Activated CD4-positive, alpha-beta T cell treated with anti-CD3 and anti-CD28 coated beads for 36 hours (primary cell): ENCODE measurements at places on chromosomes 7 and 10. TPM values are rescaled to one million over a fixed set of nuclear protein-coding genes. Genes with fewer than 3 reads are reported as not detected.

MRLN gene
- total RNA-seq: not detected

KIF20B gene
- 86.2 TPM for total RNA-seq

SCART1 gene
- 1.4 TPM for total RNA-seq

CFAP69 gene
- total RNA-seq: 0.25 TPM

PNLIPRP3 gene
- not detected for total RNA-seq

FAM25A gene
- not detected for total RNA-seq

PDE6C gene
- total RNA-seq: not detected

GIMAP1 gene
- 3.5 TPM for total RNA-seq

MOGAT3 gene
- total RNA-seq: not detected

C10orf71 gene
- total RNA-seq: not detected

CNNM2 gene
- 4.5 TPM for total RNA-seq

GRCh38 chr7:121753944-121754343 is 119.0 kb upstream of the PTPRZ1 start:
- no peak overlapping the region for H3K4me3 ChIP-seq
- no peaks in the 10 kb centered on the region for H3K27me3 ChIP-seq
- no peak overlapping the region for H3K27ac ChIP-seq
- no peaks in the 10 kb centered on the region for H3K4me1 ChIP-seq
- no peaks in the 10 kb centered on the region for H3K36me3 ChIP-seq

- no peaks in the 10 kb centered on the region for H3K36me3 ChIP-seq
- H3K27me3 ChIP-seq: no peaks in the 10 kb centered on the region
- no peak within 1 kb of the TSS for H3K4me3 ChIP-seq
- DNase-seq: no peak
- no peaks in the 10 kb centered on the region for H3K4me1 ChIP-seq
Measured at GRCh38 chr7:30911561-30911969, at the start of gene AQP1. Gene AQP1, plus strand, starts transcription at chr7:30911853. Its CDS starts 57 bp downstream, at chr7:30911910.

DNA sequence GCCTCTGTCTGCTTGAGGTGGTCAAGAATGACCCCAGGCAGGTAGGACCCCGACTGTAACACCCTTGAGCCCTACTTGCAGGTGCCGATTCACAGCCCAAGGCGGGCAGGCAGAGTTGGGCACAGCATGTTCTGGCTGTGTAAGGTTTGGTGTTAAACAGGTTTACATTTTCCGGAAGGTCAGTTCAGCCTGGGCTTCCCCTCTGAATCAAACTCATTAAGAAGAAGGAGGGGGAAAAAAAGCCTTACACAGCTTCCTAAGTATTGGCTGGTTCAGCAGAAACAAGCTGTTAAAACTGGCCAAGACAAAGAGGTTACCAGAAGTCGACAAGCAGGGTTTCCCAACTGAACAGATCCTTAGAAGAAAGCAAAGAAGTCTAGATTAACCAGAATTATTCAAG is 132.7 kb downstream of the PRPF18 start:
- no peak overlapping the region for H3K4me3 ChIP-seq
- H3K27me3 ChIP-seq: peaks cover 3% of the 10 kb centered on the region
- H3K4me1 ChIP-seq: peaks cover 20% of the 10 kb centered on the region
- DNase-seq: no peak

DNA sequence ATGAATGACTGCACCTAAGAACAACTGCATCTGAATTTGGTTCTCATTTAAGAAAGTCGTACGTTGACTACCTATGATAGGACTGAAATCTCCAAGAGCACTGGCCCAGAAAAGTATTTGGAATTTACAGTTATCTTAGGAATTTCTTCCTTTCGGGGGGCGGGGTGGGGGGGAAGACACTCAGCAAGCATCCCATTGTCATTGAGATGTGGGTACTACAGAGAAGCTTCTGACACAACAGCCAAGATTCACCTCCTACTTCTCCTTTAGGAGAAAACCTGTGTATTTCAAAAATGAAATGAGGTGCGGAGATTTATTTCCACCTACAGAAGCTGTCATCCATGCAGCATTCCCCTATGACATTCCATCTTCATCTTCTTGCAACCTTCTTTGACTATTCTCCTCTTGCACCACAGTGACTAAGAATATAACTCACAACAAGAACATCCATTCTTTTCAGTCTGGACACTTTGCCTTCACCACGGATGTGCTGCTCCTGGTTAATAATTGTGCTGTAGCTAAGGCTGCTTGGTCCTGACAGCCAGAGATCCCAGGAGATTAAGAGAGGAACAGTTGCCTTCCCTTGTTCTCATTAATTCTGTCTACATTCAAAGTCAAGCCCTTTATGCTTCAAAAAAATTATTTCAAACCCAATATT is 98.4 kb upstream of the FRMD4A start:
- no peak overlapping the region for H3K4me3 ChIP-seq
- H3K27ac ChIP-seq: no peak overlapping the region
- no peaks in the 10 kb centered on the region for H3K36me3 ChIP-seq
- DNase-seq: no peak

DNA sequence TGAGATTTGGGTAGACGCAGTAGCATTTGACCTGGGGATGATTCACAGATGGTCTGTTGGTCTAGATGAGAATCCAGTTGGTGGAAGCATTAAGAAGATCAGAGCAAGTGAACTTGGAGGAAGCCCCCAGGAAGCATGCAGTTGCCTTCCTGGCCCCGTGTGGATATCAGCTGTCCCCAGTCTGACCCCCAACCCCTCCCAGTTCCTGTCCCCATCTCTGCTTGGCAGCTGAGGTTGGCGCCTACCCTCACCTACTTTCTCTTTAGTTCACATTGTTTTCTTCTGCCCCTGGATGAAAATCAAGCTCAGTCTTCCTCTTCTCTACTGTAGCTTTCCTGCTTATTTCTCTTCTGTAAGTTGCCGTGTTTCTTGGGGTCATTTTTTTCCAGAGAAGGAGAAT is 227.9 kb downstream of the GATA3 start:
- H3K4me3 ChIP-seq: no peak overlapping the region
- H3K27me3 ChIP-seq: peaks cover 3% of the 10 kb centered on the region
- H3K27ac ChIP-seq: no peak overlapping the region
- DNase-seq: no peak
- H3K36me3 ChIP-seq: no peaks in the 10 kb centered on the region
- peaks cover 10% of the 10 kb centered on the region for H3K4me1 ChIP-seq

DNA sequence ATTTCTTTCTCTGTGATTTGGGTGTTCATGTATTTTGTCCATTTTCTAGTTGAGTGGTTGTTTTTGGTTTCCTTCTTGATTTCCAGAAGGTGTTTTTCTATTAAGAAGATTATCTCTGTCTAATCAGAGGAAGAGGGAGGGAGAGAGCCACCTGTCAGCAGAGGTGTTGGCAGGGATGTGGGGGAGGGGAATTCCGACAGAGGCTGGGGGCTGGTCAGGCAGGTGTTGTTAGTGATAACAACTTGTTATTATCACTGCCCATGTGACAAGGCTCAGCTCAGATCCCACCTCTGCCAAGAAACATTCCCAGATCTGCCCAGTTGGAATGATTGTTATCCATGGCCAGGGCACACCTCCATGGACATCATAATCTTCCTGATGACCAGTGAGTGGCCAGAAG is 293.4 kb downstream of the GFRA1 start:
- no peak overlapping the region for H3K27ac ChIP-seq
- DNase-seq: no peak
- H3K27me3 ChIP-seq: peaks cover 2% of the 10 kb centered on the region
- H3K36me3 ChIP-seq: no peaks in the 10 kb centered on the region
- no peak overlapping the region for H3K4me3 ChIP-seq

DNA sequence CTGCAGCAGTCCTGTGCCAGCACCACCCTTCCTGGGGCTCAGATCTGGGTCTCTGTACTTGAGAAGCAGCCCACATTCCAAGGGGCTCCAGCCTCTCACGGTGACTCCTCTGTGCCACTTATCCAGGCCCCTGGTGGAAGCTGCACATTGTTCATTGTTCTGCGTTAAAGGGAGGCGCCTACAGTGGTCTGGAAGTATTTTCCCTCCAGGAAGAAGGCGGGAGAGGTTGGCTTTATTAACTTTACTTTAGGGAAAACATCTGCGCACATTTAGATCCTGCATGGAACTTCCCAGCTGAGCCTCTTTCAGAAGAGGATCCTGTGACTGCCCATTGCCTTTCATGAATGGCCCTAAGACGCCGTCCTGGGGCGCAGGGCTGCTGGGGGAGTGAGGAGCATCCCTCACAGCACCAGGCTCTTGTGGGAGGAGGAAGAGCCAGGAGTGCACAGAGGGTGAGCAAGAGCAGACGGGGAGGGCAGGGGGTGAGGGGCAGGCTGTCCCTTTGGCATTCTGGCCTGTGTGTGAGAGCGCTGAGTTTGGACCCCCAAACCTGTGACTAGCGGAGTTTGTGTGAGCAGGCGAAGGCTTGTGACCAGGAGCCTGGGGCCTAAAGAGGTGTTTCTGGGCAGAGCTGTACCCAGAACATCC is 98.6 kb upstream of the BTBD16 start:
- no peaks in the 10 kb centered on the region for H3K36me3 ChIP-seq
- DNase-seq: no peak
- H3K27me3 ChIP-seq: peaks cover 12% of the 10 kb centered on the region
- no peak overlapping the region for H3K4me3 ChIP-seq
- no peaks in the 10 kb centered on the region for H3K4me1 ChIP-seq

- no peaks in the 10 kb centered on the region for H3K27me3 ChIP-seq
- H3K4me3 ChIP-seq: no peak overlapping the region
- no peak for DNase-seq
- no peak overlapping the region for H3K27ac ChIP-seq
Measured at GRCh38 chr7:41507686-41508268, 195.1 kb downstream of the INHBA start.

- no peak overlapping the region for H3K4me3 ChIP-seq
- DNase-seq: no peak
- H3K27ac ChIP-seq: no peak overlapping the region
- H3K4me1 ChIP-seq: no peaks in the 10 kb centered on the region
Measured at GRCh38 chr7:77665161-77665560, 31.1 kb upstream of the RSBN1L start.

DNA sequence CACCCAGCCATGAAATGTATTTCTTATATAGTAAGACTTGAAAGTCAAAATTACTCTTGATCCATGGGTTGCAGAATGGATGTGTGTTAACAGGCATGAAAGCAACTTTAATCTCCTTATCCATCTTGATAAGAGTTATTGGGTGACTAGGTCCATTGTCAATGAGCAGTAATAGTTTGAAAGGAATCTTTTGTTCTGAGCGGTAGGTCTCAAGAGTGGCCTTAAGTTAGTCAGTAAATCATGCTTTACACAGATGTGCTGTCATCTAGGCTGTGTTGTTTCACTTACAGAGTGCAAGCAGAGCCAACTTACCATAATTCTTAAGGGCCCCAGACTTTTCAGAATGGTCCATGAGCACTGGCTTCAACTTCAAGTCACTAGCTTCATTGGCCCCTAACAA is 51.2 kb downstream of the KIAA1549 start:
- peaks cover 2% of the 10 kb centered on the region for H3K27me3 ChIP-seq
- no peaks in the 10 kb centered on the region for H3K36me3 ChIP-seq
- no peak overlapping the region for H3K27ac ChIP-seq

- H3K4me1 ChIP-seq: no peaks in the 10 kb centered on the region
- H3K4me3 ChIP-seq: no peak overlapping the region
- no peak overlapping the region for H3K27ac ChIP-seq
- no peaks in the 10 kb centered on the region for H3K36me3 ChIP-seq
- H3K27me3 ChIP-seq: peaks cover 5% of the 10 kb centered on the region
- no peak for DNase-seq
Measured at GRCh38 chr10:127577376-127578258, 28.5 kb downstream of the NPS start.

DNA sequence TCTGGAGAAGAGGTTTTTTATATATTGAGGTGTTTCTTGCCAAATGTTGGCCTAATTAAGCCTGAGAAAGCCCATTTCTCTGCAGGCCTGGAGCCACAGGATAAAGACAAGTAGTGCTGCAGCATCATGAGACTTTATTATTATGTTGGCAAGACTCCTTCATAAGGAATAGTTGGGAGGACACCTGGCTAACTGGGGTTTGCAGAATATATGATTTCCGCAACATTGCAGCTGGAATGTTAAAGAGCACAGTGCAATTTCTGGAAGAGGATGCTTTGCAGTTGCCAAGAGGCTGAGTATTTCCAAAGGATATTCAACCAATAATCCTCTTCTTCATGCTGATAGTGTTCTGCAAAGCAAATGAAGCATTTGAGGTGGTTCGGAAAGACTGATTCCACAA is 1512.8 kb upstream of the LRRTM3 start:
- no peaks in the 10 kb centered on the region for H3K36me3 ChIP-seq
- H3K4me3 ChIP-seq: no peak overlapping the region
- no peaks in the 10 kb centered on the region for H3K27me3 ChIP-seq

DNA sequence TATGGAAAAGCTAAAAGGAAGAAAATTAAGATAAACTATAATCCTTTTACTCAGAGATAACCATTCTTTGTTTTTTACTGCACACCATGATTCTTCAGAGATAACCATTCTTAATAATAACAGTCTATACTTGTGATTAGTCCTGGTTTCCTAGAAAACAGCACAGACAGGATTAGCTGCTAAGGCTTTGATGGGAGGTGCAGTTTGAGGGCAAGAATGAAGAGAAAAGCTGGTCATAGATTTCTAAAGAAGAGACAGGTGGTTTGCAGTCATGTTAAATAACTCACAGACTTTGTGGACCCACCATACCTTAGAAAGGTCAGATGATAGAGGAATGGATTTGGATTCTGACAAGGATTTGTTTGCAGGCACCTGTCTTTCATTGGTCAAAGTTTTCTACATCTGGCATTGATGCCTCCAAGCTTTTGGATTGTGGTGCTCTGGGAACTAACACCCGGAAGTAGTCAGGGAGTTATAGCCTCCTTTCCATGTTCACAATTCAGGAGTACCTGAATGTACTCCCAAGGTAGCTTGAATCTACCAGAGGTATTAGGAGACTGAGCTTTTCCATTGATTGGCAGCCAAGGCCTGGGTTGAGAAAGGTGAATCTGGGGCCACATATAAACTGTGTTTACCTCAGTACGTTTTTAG is 3.7 kb downstream of the SMC3 start:
- H3K4me1 ChIP-seq: peaks cover 57% of the 10 kb centered on the region
- no peak overlapping the region for H3K4me3 ChIP-seq
- no peaks in the 10 kb centered on the region for H3K27me3 ChIP-seq
- H3K36me3 ChIP-seq: peaks cover 39% of the 10 kb centered on the region
- H3K27ac ChIP-seq: no peak overlapping the region
- DNase-seq: no peak

DNA sequence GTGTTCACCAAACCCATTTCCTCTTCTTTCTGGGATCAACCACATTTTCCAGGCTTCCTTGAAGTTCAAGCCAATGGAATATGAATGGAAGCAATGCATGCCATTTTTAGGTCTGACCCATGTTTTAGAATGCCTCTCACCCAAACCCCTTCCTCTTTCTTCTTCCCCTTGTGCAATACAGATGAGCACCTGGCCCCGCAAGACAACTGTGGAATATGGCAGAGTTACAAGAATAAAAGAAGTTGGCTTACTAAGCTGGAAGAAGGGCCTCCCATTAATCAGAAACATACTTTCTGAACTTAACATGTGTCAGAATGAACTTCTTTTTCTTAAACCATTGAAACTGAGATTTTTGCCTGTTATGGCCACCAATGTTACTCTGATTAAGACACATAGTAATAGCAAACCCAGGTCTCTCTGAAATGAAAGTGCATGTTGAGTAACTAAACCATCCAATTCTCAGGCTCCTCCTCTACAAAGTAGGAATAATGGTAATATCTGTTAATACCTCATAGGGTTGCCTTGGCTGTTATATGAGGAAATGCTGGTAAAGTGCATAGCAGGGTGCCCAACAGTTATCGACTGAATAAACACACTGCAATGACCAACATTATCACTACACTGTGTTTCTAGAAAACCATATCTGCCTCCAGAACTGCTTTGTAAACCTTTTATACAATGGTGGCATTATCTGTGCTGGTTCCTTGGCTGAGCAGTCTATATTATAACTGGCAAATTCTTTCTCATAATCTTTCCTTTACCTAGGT is 382.2 kb upstream of the NRP1 start:
- H3K27ac ChIP-seq: no peak overlapping the region
- H3K4me3 ChIP-seq: no peak overlapping the region
- no peak for DNase-seq
